ENCODE measurements at places on chromosomes 1 and 21.

DNA sequence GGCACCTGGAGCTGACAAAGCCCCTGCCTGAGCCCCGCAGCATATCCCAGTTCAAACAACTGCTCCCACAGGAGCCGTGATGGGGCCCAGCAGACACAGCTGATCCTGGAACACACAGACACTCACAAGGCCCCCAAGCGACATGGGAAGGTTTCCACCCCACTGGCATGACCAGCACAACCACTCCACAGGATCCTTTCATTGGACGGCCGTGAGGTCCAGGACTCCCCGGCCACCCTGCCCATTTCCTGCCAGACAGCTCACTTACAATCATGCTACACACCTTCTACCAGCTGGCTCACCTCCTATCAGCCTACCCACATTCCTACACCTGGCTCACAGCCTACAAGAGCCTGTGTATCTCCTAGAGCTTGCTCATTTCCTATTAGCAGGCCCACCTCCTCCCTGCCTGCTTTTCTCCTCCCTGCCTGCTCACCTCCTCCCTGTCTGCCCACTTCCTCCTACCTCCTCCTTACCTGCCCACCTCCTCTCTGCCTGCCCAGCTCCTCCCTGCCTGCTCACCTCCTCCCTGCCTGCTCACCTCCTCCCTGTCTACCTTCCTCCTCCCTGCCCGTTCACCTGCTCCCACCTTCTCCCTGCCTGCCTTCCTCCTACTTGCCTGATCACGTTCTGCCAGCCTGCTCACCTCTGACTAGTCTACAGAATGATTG is 73.9 kb downstream of the MATN1 start:
- DNase-seq, result no peak

DNA sequence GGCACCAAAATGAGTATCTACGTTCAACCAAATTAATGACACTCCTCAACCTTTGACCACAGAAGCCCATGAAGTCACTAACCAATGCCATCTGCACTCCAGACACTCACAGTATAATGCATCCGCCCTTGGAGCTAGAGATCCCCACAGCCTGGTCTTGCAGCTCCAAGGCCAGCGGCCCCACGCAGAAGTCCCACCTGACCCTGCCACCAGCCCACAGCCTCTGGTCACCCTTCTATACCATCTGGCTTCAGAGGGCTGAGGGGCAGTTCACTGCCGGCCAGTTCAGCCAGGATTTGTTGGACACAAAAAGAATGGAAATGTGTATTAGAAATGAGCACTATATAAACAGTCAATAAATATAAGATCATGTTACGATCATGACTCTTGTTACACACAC is 211.2 kb downstream of the RRAGC start:
- no peak for DNase-seq

DNA sequence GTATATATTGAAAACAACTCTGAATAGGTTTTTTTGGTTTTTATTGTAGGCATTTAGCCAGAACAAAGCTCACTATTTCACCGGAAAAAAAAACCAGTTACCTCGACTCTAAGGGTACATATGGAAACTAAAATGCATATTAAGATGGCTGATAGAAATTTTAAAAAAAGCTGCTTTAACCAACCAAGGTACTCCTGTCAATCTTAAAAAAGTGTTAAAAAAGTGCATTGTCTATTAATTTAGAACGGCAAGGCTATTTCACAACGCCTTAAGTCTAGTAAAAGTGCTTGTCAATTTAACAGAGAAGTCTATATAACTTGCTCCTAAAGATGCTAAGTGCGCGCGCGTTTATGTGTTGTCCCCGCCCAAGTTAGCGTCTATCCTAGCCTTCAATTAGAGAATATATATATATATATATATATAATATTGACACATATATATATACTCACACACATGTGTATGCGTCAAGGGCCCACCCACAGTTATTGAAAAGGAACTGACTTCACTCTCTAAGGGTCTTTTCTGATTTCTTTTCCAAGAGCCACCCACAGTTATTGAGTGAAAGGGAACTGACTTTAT is 934 bp downstream of the ASPM start:
- no peak for DNase-seq

- no peak for DNase-seq
These were observed 44.9 kb downstream of the PAFAH2 start for GRCh38 chr1:25952841-25953401.

- no peak for DNase-seq
These were observed 114.4 kb downstream of the PIK3R3 start for GRCh38 chr1:46017876-46018503.

DNA sequence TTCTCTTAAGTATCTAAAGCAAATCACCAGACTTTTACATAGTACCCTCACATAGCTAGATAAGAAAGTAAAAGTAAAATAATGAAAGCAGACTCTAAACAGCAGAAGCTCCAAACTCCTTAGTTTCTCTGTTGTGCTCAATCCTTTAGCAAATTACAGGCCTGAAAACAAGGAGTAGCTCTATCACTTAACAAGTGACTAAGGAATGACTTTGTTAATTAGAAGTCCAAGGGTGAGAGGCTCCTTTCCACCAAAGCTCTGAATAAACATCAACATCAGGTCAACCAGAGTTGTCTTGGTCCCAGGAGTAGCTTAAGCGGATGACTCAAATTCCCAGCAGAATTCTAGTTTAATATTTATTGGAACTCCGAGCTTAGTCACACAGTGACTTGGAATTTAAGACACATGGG is 5.9 kb downstream of the NRIP1 start:
- DNase-seq, result no peak

GRCh38 chr1:10528066-10529014 is 53.6 kb downstream of the PEX14 start:
- no peak for DNase-seq

- no peak for DNase-seq
These were observed 130.2 kb downstream of the PRDM2 start for GRCh38 chr1:13830170-13830569.

- DNase-seq, result no peak
These were observed 360 bp upstream of the GBP3 start for GRCh38 chr1:89023026-89023425.

GRCh38 chr1:86296305-86297205 is 99.6 kb downstream of the ODF2L start:
- DNase-seq, result no peak

DNA sequence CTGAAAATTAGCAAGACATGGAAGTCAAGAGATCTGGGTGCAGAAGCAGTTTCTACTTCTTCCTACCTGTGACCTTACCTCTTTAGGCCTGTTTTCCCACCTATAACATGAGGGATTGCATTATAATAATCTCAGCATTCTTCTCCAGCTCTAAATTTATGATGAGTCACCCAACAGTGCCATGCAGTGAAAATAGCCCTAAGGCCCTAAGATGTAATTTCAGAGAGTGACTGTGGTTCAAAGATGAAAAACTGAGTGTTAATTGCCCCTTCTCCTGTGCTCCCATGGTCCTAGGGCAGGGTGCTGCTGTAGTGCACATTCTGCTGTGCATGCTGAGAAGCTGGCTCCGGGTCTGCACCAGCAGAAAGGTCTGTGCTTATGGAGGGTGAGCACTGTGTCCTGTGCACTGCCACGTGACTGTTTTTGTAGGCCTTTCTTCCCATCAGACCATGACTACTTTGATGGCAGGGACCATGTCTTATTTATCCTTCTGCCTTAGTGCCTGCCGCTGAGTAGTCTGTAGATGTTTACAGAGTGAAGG is 29.7 kb downstream of the JUN start:
- DNase-seq, result no peak

DNA sequence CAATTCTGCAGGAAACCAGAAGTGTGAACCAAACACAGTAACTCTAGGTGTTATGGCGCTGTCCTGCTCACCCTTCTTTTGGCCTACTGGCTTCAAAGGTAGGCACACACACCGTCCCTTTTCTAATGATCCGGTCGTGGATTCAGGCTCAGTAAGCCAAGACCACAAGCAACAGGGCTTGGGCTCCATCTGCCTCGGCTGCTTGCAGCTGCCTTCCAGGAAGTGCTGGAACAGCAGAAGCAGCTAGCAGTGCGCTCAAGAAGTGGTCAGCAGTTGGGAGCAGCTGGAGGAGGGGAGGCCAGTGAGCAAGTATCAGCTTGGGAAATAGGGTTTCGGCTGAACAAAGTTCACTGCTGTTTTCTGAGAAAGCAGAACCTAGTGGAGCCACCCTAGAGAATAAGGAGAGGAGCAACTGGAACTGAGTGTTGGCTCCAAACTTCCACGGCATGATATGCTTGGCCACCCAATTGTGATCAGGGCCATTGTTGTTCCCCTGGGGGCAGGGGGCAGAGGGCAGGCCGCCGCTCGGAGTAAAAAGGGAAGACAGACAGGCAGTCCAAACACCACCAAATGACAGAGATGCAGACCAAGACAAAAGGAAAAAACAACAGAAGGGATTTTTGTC is 173.4 kb downstream of the TOMM20 start:
- no peak for DNase-seq

DNA sequence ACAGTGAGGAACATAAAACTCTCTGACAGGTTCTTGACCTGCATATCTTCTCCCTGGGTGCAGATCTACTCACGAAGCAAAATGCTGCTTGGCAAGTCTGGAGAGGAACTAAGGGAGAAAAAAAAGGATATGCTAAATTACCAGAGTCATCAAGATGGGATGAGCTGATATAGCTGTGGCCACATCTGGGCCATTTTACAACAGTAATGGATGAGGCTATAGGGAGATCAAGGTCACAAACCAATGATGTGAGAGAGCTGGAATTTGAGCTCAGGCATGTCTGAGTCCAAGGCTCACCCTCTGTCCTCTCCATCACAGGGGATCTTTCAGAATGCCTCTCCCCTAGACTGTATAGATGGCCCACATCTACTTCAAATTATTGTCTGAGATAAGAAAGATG is 26.2 kb downstream of the ZMYND12 start:
- DNase-seq, result no peak

Measured in stimulated activated CD8-positive, alpha-beta memory T cell treated with anti-CD3 and anti-CD28 coated beads, Interleukin-7, amount 100 ng/mL, for 24 hours (primary cell).